ENCODE measurements at places on chromosomes 6 and 20.

- DNase-seq: no peak
Observed at GRCh38 chr6:54481091-54481490, 172.8 kb downstream of the TINAG start.

DNA sequence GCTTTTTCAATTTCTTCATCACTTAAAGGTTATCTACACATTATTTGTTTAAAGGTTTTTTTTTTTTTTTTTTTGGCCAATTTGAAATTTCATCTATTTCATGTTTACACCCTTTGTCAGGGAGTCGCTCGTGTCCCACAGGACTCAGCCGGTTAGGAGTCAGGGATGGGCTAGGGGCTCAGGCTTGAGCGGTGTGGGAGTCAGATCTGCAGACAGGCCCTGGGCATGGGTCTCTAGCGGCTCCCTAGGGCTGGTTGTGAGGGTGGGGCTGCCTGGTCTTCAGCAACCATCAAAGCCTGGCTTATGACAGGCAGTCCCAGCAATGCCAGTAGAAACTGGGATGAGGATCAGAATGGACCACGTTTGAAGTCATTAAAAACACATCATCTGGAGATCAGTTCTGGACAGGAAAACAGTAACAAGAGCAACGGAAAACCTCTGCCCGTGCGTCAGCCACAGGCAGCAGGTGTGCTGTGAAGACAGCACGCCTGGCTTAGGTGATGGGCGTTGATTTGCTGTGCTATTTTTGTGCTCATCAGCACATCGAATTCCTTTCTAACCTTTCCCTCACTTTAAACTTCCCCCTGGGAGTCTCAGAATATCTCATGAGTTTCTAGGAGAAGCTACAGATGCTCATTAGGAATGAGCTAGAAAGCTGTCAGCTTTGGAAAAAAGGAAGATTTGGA lies 91.3 kb upstream of the MPC1 start:
- DNase-seq: no peak

DNA sequence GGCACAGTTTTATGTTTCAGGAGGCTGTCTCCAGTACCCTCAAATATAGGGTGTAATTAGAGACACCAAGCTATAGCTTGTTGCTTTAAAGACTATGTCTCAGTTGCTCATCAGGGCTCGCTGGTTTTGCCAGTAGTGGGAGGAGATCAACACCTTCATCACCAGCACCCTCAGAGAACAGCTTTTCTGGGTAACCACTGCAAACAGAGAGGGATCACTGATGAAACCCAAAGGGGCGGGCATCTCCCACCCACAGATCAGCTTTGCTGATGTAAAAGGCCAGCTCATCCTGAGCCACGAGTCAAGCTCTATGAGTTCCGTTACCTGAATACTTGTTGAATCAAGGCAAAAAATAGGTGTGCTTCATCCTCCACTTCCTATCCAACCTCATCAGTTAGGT lies 187.7 kb downstream of the AIG1 start:
- DNase-seq: no peak

DNA sequence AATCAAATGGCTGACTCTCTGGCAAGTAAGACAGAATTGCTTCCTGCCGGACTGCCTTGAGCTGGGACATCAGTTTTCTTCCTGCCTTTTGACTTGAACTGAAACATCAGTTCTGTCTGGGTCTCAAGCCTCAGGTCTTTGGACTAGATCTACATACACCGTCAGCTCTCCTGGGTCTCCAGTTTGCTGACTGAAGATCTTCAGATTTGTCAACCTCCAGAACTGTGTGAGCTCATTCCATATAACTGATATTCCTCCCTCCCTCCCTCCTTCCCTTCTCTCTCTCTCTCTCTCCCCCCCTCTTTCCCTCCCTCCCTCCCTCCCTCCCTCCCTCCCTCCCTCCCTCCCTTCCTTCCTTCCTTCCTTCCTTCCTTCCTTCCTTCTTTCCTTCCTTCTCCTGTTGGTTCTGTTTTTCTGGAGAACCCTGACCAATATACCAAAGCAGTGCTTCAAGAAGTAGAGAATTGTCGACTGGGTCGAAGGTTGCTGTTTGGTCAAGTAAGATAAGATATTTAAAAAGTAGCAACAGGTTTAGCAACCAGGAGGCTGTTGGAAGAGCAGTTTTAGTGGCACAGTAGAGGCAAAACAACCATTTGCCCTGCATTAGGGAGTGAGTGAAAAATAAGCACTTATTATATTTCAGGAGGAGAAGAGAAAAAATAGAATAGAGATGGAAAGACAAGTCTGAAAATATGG lies 33.1 kb upstream of the CMTR1 start:
- DNase-seq: no peak

DNA sequence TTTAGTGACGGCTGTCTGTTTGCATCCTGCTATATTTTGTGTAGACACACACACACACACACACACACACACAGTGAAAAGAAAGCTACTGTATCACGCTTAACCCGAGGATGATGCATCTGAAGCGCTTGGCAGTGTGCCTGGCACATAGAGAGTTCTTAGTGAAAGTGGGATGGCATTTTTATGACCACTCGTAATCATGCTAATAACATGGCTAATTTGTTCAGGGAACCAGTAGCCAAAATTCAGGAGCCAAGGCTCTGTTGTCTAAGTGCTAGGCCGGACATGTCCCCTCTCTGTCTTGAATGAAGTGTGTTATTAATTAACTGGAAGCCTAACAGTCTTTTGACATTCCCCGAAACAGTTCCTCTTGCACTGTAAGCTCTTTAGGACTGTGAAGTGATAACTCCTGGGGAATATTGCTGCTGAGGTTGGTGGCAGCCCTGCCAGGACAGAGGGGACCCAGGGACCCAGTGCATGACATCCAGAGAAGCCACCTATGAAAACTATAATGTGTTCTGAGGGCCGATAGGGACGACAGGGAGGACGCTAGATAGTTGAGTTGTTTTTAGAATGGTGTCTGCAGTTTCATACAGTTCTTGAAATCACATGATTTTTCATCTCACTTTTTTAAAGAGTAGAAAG lies 45.0 kb upstream of the IRF4 start:
- no peak for DNase-seq

- no peak for DNase-seq
Observed at GRCh38 chr6:161740486-161740885, 466.6 kb upstream of the AGPAT4 start.

DNA sequence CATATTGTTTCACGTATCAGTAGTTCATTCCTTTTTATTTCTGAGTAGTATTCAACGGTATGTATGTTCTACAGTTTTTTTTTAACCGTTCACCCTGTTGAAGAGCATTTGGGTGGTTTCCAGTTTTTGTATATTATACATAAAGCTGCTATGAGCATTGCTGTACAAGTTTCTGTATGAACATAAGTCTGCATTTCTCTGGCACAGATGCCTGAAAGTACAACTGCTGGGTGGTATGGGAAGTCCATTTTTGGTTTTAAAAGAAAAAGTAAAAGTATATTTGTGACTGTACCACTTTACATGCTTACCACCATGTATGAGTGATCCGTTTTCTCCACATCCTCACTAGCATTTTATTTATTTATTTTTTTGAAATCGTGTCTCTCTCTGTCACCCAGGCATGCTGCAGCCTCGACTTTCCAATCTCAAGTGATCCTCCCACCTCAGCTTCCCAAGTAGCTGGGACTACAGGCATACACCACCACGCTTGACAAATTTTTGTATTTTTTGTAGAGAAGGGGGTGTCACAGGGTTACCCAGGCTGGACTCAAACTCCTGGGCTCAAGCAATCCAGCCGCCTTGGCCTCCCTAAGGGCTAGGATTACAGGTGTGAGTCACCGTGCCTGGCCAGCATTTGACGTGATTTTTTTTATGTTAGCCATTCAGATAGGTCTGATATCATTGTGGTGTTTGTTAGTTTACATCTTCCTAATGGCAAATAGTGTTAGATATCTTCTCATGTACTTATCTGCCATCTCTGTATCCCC lies 11.0 kb upstream of the SIM1 start:
- no peak for DNase-seq

DNA sequence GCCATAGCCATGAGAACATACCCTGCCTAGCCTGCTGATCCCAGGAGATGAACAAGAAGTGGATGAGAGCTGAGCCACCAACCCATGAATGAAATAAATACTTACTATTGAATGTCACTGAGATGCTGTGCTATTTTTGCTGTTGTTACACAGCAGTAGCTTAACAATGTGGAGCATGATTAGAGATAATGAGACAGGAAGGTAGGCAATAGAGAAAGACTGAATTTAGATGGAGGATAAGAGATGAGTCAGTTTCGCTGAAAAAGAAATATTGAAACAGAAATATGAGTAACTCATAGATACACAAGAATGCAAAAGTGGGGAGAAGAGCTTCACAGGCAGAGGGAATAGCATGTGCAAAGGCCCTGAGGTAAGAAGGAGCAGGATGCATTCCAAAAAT lies 94.9 kb upstream of the TOP1 start:
- DNase-seq: no peak

- DNase-seq: peak; percentile 67
Observed at GRCh38 chr6:52417675-52418111, 2.4 kb upstream of the EFHC1 start.

All from renal cortical epithelial cell (primary cell).